Urinary bladder (tissue), 4 donors: ENCODE measurements at places on chromosomes 16 and 17. TPM values are rescaled to one million over a fixed set of nuclear protein-coding genes. Genes with fewer than 3 reads are reported as not detected.

- no peak for DNase-seq
These were observed 61.5 kb downstream of the MYOCD start for GRCh38 chr17:12727076-12727760.

DNA sequence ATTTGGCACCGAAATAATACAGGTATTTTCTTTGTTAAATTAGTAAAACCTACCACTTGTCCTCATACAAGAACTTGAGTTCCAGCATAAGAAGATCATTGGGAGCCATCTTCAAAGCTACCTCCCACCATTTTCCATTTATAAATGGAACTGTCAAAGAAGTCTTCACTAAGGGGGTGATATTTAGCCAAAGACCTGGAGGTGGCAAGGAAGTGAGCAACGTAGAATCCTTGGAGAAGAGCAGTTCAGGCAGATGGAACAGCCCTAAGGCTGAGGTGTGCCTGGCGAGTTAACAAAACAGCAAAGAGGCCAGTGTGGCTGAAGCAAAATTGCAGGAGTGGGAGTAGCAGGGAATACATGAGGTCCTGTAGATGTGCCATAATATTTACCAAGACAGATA is 1.8 kb downstream of the KCNJ16 start:
- no peak for DNase-seq

DNA sequence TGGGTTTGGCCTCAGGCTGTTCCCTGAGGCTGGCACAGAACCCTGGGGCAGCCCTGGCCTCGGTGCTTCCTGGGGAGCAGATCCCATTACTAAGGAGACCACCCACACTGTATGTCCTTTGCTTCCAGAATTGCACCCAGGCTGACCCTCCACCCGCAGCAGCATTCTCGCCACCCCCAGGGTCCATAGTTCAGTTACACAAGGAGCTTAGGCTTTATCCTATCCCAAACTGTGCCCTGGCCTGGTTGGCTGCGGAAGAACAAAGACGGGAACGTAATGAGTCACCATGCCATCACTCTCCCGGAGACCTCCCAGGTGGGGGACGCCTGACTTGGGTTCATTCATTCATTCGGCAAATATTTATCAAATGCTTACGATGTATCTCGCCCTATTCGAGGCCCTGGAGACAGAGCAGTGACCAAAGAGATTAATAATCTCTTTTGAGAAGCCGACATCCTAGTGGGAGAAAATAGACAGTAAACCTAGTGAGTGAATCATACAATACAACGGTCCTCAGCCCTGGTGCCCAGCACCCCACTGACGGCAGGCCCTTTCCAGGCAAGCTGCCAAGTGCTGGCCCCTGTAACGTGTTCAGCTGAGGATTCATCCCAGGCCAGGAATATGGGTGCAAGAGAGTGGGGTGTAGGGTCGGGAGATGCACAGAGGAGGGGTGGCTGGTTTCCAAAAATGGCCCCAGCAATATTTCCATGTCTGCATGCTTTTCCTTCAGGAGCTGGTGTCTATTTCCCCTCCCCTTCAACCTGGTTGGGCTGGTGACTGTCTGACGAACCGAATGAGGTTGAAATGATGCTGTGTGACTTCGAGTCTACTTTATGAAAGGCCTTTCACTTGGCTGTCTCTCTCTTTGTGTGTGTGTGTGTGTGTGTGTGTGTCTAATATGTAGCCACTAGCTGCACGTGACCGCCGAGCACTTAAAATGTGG is 134.2 kb downstream of the MGAT5B start:
- DNase-seq: no peak

DNA sequence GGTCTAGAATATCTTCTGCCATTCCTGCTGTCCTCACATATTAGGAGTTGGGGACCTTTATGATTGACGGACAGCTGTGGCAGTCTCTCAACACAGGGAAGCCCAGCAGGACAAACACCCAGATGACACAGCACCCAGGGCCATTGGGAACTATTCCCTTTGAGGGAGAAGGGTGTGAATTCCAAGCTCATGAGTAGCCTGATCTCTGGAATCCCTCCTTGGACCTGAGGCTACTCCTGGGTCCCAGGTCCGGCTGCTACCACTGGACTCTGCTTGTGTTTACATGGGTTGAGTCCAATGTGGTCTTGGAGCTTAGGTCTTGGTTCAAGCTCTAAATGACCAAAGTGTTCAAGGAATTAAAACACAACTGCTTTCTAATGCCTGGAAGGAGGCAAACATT is 78.9 kb downstream of the SLC6A2 start:
- no peak for DNase-seq

DNA sequence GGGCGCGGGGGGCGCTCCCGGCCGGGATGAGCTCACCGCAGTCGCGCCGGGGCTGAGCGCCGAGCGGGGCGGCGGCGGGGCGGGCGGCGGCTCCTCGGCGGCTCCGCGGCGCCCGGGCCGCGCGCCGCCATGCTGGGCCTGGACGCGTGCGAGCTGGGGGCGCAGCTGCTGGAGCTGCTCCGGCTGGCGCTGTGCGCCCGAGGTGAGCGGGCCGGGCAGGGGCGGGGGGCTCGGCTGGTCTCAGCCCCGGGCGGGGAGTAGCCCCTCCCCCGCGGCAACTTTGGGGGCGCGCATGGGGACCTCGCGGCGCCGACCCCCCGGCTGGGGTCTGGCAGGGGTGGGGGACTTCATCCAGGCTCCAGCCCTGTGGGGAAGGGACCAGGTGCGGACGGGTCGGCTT is at the start of gene ARHGDIG:
Gene ARHGDIG, plus strand, starts transcription at position 40 of the 400 bp plus-strand sequence. Its CDS starts 90 bp downstream, at position 130.
- DNase-seq: no peak

DNA sequence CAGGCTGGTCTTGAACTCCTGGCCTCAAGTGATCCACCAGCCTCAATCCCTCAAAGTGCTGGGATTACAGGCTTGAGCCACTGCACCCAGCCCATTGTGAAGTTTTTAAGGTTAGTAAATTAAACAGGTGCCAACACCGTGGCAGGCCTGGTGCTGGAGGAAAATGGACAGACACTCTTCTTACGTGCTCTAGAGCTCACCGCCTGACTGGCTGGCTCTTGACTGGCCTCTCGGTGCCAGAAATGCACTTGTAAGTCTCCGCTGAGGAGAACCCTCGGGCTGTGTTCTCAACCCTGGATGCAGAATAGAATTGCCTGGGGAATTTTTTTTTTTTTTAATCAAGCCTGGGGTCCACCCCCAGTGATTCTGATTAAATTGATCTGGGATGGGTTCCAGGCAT is 10.3 kb upstream of the HAS3 start:
- no peak for DNase-seq

- DNase-seq: no peak
These were observed 7.2 kb downstream of the CA7 start for GRCh38 chr16:66851166-66851964.

DNA sequence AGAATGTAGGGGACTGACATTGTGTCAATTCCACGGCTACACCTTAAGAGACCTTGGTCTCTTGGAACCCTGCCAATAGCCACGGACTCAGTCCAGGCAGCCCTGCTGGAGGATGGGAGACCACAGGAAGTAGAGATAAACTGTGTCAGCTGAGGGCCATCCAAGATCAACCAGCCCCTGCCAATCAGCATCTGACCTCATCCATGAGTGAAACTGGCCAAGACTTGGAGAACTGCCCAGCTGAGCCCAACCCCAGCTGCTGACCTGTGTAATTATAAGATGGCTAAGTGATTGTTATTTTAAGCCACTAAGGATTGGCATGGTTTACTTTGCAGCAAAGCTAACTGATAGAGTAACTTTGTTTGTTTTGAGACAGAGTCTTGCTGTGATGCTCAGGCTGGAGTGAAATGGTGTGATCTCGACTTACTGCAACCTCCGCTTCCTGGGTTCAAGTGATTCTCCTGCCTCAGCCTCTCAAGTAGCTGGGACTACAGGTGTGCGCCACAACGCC is 13.3 kb upstream of the YWHAE start:
- DNase-seq: no peak

GRCh38 chr17:4411201-4411600 is 22.5 kb upstream of the SPNS3 start:
- DNase-seq: no peak

GRCh38 chr16:9874219-9874618 is 308.0 kb downstream of the GRIN2A start:
- DNase-seq: no peak

GRCh38 chr16:68700831-68701230 is 36.3 kb upstream of the CDH1 start:
- DNase-seq: no peak

- no peak for DNase-seq
These were observed 700 bp downstream of the UBN1 start for GRCh38 chr16:4847774-4848587.

Gene MPV17L
- 5.8 TPM for total RNA-seq

Gene SRL
- total RNA-seq: 15.0 TPM

Gene IL4R
- 26.2 TPM for total RNA-seq

Gene TVP23A
- 3.7 TPM for total RNA-seq

Gene TM4SF5
- total RNA-seq: not detected

Gene TMEM132E
- total RNA-seq: 3.7 TPM

Gene MYH11
- total RNA-seq: 1,069 TPM

Gene CSH1
- 0.42 TPM for total RNA-seq

Gene SLC5A2
- total RNA-seq: 0.42 TPM

Gene CDC6
- total RNA-seq: 7.9 TPM
